PC-9 (cell line): ENCODE measurements at places on chromosomes 5 and 9.

GRCh38 chr5:116527582-116527981 lies 47.0 kb downstream of the SEMA6A start:
- no peak for DNase-seq

- no peak for DNase-seq
These were observed 444.6 kb downstream of the PTPRD start for GRCh38 chr9:10168241-10168640.

- DNase-seq = no peak
These were observed 27.6 kb upstream of the TSLP start for GRCh38 chr5:111043712-111044506.

GRCh38 chr5:36450229-36451014 lies 148.7 kb upstream of the RANBP3L start:
- no peak for DNase-seq

DNA sequence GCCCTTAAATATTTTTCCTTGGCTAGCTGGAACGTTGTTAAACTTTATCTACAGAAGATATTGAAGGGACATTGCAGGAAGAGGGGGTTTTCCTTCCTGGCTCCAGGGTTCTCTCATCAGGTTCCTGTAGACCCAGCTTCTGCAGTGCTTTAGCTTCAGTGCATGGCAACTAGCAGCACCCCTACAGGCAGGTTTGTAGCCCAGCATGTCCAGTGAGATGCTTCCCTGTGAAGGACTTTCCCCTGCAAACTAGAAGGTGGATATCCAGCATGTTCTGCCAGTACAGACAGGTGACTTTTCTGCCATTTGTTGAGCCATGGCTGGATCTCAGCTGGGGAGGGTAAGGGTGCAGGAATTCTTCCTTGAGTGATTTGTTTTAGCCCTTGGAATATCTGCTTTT lies 10.4 kb downstream of the CCL28 start:
- no peak for DNase-seq

- no peak for DNase-seq
These were observed 386.0 kb upstream of the KLF4 start for GRCh38 chr9:107875571-107875980.

- DNase-seq = no peak
These were observed 189.7 kb upstream of the TLE4 start for GRCh38 chr9:79382044-79382443.

- DNase-seq = peak; percentile 45
These were observed at the start of gene PDLIM4 for GRCh38 chr5:132257131-132258101. Gene PDLIM4 (plus strand): TSS chr5:132257696. CDS start chr5:132257735, 39 bp downstream.

GRCh38 chr9:117081641-117082317 lies 333.1 kb downstream of the ASTN2 start:
- no peak for DNase-seq

- DNase-seq = no peak
These were observed 125.1 kb upstream of the KLF9 start for GRCh38 chr9:70539526-70539925.

DNA sequence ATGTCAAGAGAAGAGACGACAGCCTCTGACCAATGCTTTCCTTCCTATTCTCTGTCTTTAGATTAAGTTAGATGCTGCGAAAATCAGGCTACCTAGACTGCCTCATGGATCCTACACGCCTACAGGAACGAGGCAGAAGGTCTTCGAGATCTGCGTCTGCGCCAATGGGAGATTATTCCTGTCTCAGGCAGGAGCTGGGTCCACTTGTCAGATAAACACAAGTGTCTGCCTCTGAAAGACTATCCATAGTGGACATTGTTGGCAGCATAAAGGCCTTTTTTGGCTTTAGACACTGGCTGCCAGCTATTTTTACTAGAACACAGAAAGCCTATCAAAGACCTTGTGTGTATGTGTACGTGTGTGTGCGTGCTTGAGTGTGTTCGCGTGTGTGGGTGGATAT lies 90.9 kb upstream of the PPP1R2B start:
- DNase-seq = no peak

GRCh38 chr5:109656829-109657228 lies 32.9 kb upstream of the MAN2A1 start:
- DNase-seq = peak; percentile 29

DNA sequence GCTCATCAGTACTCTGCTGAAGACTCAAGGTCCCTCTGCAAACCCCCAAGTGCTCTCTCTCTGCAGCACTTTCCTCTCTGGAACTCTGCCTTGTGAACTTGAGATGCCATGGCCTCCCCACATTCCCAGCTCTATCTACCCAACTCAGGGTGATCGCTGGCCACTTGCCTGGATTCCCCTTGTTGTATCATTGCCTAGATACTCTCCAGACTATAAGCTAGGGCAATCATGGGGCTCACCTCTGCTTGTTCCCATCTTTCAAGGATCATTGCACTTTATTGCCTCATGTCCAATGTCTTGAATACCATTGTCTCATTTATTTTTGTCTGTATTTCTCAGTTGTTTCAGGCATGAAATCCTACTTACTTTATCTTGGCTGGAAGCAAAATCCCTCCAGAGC lies 144.1 kb downstream of the PLPPR1 start:
- DNase-seq = no peak

- no peak for DNase-seq
These were observed 56.6 kb downstream of the RCL1 start for GRCh38 chr9:4849369-4849768.

DNA sequence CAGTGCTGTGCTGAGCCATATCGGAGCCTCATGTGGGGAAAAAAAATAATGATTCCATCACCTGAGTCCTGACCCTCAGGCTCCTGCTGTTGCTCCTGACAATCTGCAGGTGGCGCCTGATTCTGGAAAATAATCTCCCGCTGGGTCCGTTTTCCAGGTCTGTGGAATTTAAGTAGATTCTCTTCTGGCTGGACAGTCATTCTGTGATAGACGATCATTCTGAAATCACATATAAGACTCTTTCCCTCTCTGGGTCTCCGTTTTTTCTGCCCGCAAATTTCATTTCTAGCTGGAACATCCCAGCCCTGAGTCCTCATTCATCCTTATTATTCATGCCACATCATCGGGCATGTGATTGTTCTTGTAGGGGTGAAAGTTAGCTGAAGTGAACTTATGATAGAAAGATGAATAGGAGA lies 22.1 kb upstream of the STXBP1 start:
- peak; percentile 68 for DNase-seq

DNA sequence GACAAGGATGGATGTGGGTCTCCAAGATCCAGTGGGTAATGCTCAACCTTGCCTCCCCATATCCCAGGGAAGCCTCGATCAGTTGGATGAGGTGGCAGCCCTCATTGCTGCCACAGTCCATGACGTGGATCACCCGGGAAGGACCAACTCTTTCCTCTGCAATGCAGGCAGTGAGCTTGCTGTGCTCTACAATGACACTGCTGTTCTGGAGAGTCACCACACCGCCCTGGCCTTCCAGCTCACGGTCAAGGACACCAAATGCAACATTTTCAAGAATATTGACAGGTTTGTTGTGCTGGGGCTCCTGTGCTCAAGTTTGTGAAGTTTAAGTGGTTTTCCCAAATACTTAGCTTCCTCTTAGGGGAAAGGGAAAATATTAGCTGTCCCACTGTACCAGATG lies 74.0 kb downstream of the WDR41 start:
- no peak for DNase-seq

DNA sequence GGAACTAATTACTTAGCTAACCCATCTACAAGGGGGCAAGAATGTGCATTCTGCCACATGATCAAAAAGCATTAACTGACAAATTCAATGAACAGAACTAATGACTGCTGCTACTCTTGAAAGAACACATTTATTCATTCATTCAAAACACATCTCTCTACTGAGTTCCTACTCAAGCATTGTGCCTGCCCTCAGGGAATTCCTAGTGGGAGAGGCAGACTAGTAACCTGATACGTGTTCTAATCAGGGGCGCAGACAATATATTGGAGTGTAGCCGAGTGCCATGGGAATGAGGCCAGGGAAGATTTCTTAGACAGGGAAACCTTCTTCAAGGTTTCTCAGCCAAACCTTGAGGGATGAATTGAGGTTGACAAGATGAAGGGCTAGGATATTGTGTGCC lies 56.7 kb upstream of the PAPPA start:
- no peak for DNase-seq

DNA sequence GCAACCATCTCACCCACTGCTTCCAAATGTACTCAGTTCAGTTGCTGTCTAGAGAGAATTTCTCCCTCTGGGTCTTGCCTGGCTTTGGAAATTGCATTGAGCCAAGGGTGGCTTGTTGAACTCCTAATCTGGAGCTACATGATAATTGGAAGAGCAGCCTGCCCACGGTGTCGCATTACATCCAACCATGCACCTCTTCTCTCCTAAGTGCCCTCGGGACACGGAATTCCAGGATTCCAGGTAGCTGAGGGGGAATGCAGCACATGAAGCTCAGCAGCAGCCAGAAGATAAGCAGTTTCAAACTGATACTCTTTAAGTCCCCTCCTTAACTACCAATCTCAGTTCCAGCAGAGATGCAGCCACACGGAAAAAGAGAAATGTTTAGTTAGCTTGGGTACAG lies 509.4 kb upstream of the KLF4 start:
- peak; percentile 19 for DNase-seq
